ENCODE measurements at places on chromosomes 6 and 20. TPM values are rescaled to one million over a fixed set of nuclear protein-coding genes. Genes with fewer than 3 reads are reported as not detected.

BMP7 gene
- 105 TPM for polyA plus RNA-seq

SOX18 gene
- polyA plus RNA-seq: 8.0 TPM

OVOL2 gene
- 1.5 TPM for polyA plus RNA-seq

KAT14 gene
- 30.2 TPM for polyA plus RNA-seq

HSPA1L gene
- polyA plus RNA-seq: 3.7 TPM

ESR1 gene
- polyA plus RNA-seq: 0.84 TPM

LTA gene
- 0.42 TPM for polyA plus RNA-seq

SIRPD gene
- not detected for polyA plus RNA-seq

NMBR gene
- polyA plus RNA-seq: not detected

IL17F gene
- 0.27 TPM for polyA plus RNA-seq

TRAPPC3L gene
- 0.27 TPM for polyA plus RNA-seq

SNPH gene
- polyA plus RNA-seq: 3.2 TPM

MCCD1 gene
- polyA plus RNA-seq: 19.5 TPM

ZNF391 gene
- polyA plus RNA-seq: 14.6 TPM

MROH8 gene
- polyA plus RNA-seq: 8.0 TPM

TTPAL gene
- 14.3 TPM for polyA plus RNA-seq

TRIM31 gene
- polyA plus RNA-seq: not detected

- no peak for DNase-seq
Measured at GRCh38 chr6:112352607-112353006, 5.5 kb downstream of the RFPL4B start.

GRCh38 chr20:19742974-19743639, 15.0 kb upstream of the RIN2 start:
- no peak for DNase-seq

DNA sequence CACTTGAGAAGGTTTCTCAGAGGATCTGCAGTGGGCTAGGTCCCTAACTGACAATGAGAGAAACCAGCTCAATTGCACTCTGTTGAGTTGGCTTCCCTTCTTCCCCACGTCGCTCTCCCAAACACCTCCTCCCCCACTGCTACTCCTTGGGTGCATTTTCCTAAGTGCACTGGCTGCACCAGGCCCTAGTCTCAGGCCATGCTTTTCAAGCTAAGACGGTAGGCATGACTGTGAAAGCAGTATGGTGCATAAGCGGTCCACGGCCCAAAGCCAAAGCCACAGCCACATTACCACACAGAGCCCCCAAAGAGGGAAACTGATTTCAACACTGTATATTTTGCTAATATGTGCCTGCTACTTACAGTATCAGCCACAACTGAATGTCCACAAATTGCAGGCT, 62.1 kb upstream of the RBM24 start:
- DNase-seq: no peak

GRCh38 chr6:81215092-81215432, 537.4 kb downstream of the TENT5A start:
- DNase-seq: no peak

- DNase-seq: no peak
Measured at GRCh38 chr6:138527411-138528088, 28.3 kb upstream of the NHSL1 start.

GRCh38 chr6:20876036-20876435, 341.8 kb downstream of the CDKAL1 start:
- DNase-seq: no peak

GRCh38 chr6:116764961-116765841, at the start of gene FAM162B:
FAM162B (minus strand) TSS chr6:116765719; CDS start chr6:116765576, 143 bp downstream.
- peak; percentile 26 for DNase-seq

GRCh38 chr6:71468841-71469700, 180.5 kb downstream of the OGFRL1 start:
- DNase-seq: peak; percentile 21

GRCh38 chr6:143872201-143872600, 7.9 kb downstream of the ZC2HC1B start:
- no peak for DNase-seq

DNA sequence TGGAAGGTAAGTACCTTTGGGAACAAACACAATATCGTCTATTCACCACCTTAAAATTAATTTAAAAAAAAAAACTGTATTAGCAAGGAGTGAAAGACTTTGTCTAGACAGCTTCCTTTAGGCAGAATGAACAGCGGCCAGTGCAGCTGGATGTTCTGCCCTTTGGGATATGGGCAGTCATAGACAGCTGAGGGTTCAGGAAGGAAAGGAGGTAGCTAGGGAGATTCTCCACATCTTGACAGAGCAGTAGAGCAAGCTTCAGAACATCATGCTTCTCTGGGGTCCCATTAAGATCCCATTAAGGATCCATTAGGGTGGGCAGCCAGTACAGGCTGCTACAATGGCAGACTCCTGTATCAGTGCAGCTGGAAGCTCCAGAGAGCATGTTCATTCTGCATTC, 46.5 kb upstream of the PLCB4 start:
- DNase-seq: no peak

GRCh38 chr20:51562027-51562331, 19.5 kb upstream of the NFATC2 start:
- no peak for DNase-seq

GRCh38 chr6:4953440-4953839, 50.4 kb downstream of the RPP40 start:
- DNase-seq: no peak

- no peak for DNase-seq
Measured at GRCh38 chr6:158020272-158020711, 38.6 kb downstream of the SYNJ2 start.

DNA sequence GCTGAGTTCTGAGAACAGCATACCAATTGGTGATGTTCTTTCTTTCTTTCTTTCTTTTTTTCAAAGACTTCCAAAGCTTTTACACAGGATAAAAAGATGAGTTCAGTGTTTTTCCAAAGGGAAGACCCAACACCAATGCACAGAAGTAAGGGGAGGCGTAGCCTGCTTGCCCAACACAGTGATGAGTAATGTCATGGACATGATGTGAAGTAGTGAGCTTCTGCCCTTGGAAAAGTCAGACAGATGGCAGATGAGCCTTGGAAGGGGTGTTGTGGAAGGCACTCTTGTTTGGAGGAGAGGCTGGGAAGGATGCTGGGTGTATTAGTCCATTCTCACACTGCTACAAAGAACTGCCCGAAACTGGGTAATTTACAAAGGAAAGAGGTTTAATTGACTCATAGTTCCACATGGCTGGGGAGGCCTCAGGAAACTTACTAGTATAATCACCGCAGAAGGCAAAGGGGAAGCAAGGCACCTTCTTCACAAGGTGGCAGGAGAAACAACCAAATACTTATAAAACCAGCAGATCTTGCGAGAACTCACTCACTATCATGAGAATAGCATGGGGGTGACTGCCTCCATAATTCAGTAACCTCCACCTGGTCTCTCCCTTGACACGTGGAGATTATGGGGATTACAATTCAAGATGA, 12.6 kb downstream of the LRP11 start:
- DNase-seq: no peak

DNA sequence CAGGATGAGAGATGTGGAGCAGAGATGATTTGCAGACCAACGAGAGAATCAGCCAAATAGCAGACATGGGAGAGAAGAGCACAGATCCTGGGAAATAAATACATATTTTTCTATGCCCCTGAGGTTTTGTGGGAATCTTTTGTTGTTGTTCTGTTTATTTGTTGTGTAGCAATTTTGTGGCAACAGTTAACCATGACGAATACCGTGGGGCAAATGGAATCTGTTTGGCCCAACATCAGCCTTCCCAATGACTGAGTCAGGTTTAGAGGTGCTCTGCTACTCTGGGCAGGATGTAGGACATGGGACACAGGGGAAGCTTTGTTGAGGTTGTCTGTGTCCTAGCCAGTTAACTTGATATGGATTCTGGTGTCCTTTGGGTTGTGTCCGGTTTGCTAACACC, 7.9 kb upstream of the SLC2A10 start:
- no peak for DNase-seq

GRCh38 chr20:4545526-4545925, 176.2 kb upstream of the PRND start:
- no peak for DNase-seq

DNA sequence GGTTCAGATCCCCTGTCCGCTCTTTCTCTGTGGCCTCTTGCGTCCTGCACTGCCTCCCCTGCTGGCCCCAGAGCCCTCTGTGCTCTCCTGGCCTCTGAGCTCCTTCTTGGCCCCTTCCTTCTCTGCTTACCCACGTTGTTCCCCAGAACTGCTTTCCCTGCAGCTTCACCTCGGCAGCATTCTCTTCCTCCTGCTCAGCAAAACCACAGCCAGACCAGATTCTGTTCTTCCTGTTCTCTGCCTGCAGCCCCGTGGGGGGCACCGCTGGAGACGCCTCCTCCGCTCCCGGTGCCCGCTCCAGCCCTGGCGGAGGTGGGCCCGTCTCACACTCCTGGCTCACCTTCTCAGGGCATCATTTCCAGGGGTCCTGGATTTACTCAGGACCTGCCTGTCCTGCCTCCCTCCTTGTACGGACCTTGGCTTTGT, 59.7 kb downstream of the TCP11 start:
- no peak for DNase-seq

DNA sequence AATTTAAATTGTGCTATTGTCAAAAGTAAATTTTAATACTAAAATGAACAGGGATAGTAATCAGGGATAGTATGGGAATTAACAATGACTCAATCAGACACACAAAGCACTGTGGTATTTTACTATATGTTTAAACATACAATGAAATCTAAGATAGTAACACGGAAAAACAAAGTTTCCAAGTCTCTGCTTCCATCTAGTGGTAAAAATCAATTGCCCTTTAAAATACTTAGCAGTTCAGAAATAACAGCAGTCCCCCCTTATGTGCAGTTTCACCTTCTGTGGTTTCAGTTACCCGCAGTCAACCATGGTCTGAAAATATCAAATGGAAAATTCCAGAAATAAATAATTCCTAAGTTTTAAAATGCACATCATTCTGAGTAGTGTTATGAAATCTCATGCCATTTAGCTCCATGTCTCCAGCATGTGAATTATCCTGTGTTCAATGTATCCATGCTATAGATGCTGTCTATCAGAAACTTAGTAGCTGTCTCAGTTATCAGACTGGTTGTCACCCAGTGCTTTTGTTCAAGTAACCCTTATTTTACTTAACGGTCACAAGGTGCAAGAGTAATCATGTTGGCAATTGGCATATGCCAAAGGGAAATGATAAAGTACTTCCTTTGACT, 58.5 kb downstream of the AHI1 start:
- DNase-seq: no peak

DNA sequence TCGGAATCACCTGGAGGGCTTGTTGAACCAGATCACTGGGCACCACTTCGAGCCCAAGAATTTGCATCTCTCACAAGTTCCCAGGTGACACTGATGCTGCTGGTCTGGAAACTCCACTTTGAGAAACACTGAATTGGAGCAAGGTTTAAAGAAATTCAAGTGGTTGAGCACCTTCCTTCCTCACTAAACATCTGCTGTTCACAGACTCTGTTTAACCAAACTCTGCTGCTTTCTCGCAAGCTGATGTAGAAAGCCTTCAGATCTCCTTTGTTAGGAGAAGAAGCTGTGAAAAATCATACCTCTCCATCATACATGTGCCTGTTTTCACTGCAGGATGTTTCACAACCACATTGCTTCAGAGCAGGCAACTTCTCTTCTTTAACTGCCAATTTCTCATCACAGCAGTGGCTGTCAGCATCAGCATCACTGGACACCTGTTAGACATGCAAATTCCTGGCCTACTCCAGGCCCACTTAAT, 87.5 kb upstream of the TOP1 start:
- no peak for DNase-seq
